Fibroblast of skin of left biceps (primary cell): ENCODE measurements at places on chromosomes 6 and 20.

DNA sequence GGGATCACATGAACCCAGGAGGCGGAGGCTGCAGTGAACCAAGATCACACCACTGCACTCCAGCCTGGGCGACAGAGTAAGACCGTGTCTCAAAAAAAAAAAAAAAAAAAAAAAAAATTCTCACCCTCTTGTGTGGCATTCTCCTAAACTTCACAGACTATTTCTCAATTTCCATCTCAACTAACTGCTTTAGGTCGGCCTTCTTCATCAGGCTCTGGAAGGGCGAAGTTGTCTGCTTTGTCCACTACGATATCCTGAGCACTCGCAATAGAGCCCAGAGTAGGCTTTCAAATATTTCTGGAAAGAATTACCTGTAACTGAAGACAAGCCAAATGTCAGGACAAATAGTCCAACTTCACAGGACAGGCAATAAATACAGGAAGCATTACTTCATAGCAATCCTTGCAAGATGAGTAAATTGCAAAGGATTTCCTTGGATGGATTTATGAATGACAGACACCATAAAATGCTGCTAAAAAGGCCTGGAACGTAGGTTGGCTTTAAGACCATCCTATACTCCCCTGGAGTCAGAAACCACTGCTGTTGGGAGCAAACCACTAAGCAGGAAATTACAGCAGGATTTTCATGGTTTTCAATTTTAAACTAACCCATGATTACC lies 116.3 kb upstream of the SLC2A12 start:
- DNase-seq, result no peak

GRCh38 chr6:30598912-30599624 lies 18.0 kb downstream of the PPP1R10 start:
- no peak for DNase-seq

GRCh38 chr6:70119218-70119835 lies 183.6 kb downstream of the COL9A1 start:
- no peak for DNase-seq

- DNase-seq, result no peak
Observed at GRCh38 chr20:23234311-23235078, 116.1 kb upstream of the NXT1 start.

DNA sequence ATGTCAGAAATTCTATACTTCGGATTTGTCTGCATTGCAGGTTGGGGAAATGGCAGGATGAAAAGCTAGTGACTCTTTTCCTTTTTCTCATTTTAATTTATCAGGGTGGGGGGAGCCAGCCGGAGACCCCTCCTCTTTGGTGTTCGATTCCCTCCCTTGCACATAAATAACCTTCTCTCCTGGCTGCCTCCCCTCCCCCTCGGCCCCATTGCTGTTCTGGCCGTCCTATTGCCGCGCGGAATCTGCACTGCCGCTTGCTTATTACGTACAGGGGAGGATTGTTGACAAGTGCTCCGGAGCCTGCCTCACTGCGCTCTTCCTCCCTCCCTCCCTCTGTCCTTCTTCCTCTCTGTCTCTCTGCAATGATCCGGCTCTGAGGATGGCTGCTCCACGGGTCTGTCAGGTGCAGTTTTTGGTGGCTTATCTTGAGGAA lies 154.7 kb downstream of the JARID2 start:
- no peak for DNase-seq

DNA sequence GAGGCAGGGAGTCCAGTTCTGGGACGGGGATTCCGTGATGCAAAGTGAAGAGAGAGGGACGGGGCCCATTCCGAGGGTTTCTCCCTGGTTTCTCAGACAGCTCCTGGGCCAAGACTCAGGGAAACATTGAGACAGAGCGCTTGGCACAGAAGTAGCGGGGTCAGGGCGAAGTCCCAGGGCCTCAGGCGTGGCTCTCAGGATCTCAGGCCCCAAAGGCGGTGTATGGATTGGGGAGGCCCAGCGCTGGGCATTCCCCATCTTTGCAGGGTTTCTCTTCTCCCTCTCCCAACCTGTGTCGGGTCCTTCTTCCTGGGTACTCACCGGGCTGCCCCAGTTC lies 35.9 kb upstream of the HLA-G start:
- DNase-seq, result no peak

DNA sequence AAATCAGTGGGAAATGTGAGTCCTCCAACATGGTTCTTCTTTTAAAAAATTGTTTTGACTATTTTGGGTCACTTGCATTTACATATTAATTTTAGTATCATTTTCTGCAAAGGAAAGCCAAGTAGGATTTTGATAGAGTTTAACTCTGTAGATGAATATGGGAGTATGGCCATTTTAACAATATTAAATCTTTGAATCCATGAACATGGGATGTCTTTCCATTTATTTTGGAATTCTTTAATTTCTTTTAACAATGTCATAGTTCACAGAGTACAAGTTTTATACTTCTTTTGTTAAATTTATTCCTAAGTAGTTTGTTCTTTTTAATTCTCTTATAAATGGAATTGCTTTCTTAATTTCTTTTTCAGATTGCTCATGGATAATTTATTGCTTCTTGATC lies 56.5 kb upstream of the ARMC2 start:
- no peak for DNase-seq

DNA sequence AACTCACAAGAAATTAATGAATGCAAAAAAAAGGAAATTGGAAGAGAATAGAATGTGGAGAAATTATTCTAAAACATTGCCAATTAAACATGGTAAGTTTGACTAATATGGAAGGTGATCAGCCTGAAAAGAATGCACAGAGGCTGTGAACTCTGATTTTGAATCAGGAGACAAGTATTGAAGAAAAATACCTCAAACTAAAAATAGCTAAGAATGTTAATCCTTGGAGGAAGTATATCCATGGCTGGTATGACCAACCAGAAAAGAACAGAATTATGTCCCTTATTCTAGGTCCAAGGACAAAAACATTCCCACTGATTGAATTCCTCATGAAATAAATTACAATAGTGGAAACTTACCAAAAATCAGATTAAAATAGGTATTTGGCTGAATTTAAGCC lies 7.3 kb upstream of the RIMS1 start:
- no peak for DNase-seq

DNA sequence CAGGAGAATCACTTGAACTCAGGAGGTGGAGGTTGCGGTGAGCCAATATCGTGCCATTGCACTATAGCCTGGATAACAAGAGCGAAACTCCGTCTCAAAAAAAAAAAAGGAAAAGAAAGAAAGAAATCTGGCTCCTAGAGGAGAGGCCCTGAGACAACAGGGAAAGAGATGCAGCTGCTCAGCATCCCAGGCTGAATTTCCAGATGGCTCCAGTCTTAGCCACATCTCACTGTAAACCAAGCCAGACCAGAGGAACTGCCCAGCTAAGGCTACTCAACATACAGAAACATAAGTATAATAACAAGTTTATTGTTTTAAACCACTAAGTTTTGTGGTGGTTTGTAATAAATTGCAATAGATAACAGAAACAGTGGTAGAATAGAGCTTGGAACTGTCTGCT lies 38.5 kb upstream of the TASP1 start:
- no peak for DNase-seq

GRCh38 chr20:41110930-41111577 lies 26.3 kb upstream of the PLCG1 start:
- no peak for DNase-seq

- no peak for DNase-seq
Observed at GRCh38 chr6:27662769-27663168, 189.9 kb upstream of the ZNF184 start.

GRCh38 chr20:57851025-57851682 lies 141.3 kb upstream of the PMEPA1 start:
- no peak for DNase-seq

DNA sequence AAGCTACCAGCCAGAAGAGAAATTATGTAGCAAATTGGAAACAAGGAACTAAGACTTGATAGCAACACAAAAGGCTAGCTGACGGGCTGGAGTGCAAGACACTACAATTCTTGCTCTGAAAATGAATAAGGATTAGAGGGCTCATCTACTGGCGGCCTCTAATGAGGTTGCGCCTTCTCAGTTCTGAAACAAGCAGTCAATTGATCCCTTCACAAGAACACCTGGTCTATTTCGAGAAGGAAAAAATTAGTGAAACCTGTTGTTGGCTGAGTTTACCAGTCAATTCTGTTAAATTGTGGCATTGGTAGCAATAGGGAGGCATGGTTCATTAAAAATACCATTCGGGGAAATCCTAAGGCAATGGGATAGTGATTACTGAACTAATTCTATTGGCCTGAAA lies 74.8 kb upstream of the JARID2 start:
- no peak for DNase-seq

- no peak for DNase-seq
Observed at GRCh38 chr6:113870917-113871316, 13.8 kb downstream of the MARCKS start.

DNA sequence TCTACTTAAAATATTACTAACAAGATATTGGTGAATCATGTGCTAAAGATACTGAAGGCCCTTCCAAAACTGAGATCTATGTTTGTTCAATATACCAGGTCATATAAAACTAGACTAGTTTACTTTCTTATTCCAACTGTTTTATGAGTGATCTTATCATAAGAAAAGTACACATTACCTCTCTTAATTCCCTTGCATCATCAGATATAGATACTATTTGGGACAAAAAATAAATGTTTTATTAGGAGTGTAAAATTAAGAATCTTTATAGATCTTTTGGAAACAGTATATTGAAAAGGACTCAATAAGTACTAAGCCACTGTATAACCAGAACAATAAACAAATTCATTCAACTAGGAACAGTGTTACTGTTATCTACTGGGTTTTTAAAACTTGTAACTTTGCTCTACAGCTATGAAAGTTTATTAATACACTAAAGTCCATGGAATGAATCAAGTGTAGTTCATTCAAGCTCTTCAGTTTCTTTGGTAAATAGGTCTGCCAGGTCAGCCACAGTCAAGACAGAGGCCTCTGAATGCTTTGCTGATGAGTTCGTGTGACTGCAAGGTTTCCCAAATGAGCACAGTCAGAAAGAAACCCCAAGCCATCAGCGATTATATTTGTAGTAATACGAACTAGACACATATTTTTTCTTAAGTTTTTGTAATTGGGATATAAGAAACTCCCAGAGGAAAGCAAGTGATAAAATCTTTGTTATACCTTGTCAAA lies 71.8 kb upstream of the FBXO30 start:
- DNase-seq, result no peak

GRCh38 chr20:25313593-25313992 lies 65.7 kb downstream of the PYGB start:
- DNase-seq, result no peak

GRCh38 chr6:126206504-126207246 lies 133.2 kb upstream of the CENPW start:
- no peak for DNase-seq

- no peak for DNase-seq
Observed at GRCh38 chr6:166258854-166259276, 49.3 kb downstream of the PRR18 start.

GRCh38 chr6:52345311-52345710 lies 16.6 kb upstream of the PAQR8 start:
- no peak for DNase-seq

DNA sequence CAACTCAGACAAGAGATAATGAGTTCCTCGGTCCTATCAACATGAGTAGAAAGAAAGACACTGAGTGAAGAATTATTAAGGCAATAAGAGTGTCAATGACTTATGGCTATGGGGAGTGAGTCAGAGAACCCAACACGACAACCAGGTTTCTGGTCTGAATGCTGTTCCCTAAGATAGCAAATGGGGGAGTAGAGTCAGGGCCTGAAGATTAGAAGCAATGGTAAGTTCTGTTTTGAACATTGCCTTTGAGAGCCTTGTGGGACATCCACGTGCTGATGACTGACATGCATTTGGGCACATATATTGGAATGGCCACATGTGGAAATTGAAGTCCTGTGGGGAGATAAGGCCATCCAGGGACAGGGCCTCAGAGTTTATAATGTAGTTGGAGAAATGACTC lies 254.4 kb upstream of the TCF21 start:
- DNase-seq, result no peak

DNA sequence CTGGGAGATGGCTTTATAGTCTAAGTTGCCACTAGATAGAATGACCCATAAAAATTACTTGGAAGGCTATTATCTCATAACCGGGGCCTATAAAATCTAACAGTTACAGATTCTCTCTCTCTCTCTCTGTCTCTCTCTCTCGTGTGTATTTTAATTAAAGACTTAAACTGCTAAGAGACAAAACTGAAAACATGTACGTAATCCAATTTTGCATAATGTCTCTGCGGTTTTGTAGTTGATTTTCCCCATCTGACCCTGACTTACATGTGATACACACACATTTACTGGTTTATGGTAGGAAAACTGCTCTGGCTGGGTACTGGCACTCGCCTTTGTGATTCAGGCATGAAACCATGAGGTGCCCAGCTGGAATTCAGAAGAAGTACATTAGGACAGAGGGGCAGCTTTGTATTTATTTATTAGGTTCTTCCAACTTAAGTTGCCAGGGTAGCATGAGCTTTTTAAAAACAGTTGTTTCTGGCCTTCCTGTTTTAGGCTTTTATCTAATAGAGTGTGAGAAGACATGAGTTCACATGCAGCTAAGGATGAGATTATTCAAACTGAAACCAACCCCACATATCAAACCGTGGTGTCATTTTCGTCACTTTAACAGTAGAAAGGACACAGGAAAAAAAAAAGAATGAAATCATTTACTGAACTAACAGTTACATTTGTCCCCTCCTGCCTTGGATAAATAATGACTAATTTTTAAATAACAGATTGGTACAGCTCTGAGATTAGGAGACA lies 182.5 kb downstream of the GMPR start:
- DNase-seq, result peak; percentile 48

- DNase-seq, result no peak
Observed at GRCh38 chr6:144075187-144075586, 20.2 kb downstream of the SF3B5 start.

GRCh38 chr20:2640260-2640659 lies 12.2 kb upstream of the NOP56 start:
- no peak for DNase-seq

DNA sequence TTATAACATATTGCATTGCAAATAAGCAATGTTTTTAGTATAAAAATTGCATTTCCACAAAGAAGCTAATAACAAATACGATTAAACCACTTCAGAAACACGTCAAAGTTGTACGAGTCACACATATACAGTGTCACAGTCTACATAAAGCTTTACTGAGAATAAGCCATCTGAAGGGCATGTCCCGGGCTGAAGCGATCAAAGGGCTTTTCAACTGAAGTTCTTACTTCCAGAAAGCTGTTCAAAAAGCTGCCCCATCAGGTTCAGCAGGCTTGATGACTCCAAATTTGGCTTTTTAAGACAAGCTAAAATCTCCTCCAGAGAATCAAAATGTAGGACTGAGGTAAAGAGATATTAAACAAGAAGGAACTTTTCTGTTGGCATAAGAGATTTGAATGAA lies 37.5 kb upstream of the HAO1 start:
- DNase-seq, result no peak
